ENCODE measurements at places on chromosomes 2 and 18.

- DNase-seq: no peak
Measured at GRCh38 chr2:46921676-46922448, 6.3 kb upstream of the MCFD2 start.

- no peak for DNase-seq
Measured at GRCh38 chr2:47257946-47258348, 102.8 kb upstream of the STPG4 start.

DNA sequence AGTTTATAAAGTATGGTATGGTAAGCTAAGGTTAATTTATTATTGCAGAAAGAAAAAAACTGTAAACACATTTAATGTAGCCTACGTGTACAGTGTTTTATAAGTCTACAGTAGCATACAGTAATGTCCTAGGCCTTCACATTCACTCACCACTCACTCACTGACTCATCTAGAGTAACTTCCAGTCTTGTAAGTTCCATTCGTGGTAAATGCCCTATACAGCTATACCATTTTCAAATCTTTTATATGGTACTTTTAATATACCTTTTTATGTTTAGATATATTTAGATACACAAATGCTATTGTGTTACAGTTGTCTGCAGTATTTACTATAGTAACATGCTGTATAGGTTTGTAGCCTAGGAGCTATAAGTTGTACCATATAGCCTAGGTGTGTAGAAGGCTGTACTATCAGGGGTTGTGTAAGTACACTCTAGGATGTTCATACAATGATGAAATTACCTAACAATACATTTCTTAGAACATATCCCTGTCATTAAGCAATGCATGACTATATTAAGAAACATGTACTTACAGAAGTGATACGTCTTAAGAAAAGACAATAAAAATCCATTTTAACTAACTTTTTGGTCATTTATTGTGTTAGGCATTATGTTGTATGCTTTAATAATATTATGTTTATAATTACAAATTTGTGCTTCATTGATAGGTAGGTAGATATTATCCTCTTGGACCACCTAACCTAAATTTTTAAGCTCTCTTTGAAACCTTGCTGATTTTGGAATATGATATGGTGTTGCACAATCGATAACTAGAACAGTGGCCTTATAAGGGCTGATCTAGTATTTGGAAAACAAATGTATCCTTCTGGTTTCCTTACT is 51.9 kb downstream of the VRK2 start:
- no peak for DNase-seq

GRCh38 chr2:232908695-232909094 is 38.6 kb downstream of the SNORC start:
- DNase-seq: no peak

DNA sequence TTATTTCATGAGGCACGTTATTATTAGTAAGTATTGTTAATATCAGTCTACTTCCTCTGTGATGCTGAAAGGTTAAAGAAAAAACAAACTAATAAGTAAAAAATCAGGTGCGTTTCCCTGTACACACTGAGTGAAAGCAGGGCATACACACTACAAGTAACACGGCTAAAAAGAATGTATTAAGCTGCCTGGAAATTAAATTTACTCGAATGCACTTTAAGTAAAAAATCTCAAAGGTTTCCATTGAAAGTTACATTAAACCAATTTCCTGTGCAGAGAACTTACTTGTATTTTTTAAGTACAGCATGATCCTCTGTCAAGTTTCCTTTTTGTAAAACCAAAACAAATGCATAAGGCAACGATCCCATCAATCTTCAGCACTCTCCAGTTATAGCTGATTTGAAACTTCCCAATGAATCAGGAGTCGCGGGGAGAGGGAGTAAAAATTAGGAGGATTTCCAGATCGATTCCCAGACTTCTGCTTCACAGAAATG is 633 bp downstream of the BCL2 start:
- no peak for DNase-seq

DNA sequence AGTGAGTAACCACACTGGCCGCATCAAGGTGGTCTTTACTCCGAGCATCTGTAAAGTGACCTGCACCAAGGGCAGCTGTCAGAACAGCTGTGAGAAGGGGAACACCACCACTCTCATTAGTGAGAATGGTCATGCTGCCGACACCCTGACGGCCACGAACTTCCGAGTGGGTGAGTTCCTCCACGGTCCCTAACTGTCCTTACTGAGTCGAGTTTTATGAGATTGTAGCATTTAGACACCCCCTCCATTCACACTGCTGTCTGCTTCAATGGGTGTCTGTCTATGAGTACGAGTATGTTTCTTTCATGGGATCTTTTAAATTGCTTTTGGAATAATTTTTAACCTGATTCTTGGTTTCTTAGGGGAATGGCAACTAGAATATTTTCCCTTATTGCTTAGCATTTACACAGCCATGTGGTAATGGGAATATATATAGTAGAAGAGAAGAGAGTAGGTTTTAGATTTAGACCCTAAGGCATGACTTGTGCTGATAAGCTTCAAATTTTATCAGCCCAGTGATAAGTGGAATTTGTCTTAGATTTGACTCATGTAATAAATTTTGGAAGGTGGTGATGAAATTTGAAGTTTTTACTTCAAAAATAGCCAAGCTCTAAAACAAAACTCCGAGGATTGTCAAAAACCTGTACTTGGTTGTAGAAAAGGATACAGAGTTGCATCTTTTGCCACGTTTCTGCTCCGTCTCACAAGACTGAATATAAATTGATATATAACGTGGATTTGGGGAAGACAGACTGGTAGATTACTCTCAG is 188.2 kb downstream of the LTBP1 start:
- no peak for DNase-seq
